ENCODE measurements at places on chromosomes 13 and 19.

DNA sequence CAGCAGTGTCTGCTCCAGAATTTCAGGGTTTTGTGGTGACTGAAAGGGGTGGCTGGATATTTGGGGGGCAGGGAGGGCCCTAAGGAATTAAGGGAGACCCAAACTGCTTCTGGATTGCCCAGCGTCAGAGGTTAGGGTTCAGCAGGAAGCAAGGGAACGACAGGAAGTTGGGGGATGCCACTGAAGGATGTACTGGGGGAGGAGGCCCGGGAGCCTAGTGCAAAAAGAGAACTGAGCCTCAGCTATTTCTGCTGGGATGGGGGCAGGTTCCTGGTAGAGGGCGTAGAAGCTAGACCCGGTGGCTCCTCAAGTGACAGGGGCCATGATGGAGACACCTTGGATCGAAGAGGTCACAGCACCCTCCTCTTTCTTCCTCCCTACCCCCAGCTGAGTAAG is 1.1 kb downstream of the CYP2S1 start:
- no peak for DNase-seq

DNA sequence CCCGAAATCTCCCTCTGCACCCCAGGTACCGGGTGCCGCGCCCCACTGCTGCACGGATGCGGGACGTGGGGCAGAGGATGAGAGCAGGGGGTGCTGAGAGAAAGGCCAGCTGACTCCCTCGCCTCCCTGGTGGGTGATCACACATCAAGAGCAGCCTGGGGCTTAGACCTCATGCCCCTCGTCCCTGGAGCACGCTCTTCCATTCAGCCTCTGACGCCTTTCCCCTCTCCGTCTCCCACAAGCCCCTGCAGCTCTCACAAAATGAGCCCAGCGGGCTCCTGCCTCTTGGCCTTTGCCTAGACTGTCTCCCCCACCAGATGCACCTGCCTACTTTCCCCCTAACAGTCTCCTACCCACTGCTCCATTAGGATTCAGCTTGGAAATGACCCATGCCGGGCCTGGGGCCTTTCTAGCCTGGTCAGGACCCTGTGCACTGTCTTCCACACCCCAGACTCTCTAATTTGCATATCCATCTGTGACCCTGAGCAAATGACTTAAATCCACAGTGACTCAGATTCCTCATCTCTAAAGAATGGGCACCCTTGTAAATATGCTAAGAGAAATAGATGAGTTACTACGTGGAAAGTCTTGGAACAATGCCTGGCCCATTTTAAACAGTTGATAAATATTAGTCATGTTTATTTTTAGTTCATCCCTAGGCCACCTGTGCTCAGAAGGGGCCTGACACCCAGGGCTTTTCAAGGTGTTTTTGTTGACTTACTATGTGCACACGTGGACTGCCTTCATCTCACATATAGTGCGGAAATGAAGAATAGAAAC is 582 bp upstream of the PTPRH start:
- DNase-seq = no peak

DNA sequence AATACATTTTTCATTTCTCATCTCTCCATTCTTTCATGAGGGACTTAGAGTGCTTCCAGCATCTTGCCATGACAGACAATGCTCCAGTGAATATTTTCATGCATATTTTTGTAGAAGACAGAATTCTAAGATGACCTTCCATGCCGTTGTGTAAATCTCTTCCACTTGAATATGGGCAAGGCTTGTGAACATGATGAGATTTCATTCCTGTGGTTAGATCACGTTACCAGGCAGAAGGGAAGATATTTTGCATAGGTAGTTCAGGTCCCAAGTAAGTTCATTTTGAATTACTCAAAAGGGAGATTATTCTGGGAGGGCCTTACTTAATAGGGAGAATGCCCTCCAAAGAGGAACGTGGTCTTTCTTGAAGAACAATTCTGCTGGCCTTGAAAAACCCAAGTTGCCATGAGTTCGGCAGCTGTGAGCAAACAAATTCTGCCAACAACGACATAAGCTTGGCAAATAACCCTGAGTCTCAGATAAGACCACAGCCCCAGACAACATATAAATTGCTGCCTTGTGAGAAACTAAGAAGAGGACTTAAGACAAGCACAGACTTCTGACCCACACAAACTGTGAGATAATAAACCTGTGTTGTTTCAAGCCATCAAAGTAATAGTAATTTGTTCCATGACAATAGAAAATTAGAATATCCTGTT is 400.5 kb upstream of the GPC6 start:
- no peak for DNase-seq

DNA sequence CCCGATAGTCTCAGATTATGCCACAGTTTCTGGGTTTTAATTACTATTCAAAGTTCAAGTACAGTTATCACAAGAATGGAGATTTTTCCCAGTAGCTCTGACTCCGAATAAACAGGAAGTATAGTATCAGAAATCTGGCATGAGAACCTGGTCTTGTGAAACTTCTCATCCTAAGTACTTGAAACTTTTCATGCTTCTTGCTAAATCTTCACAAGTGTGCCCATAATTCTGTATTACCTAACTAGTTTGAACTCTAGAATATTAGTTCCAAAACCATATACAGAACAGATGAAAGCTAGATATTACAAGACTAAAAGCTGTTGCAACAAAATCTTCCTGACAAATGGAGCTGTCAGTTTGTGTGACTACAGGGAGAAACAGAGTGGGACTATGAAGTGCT is 70.5 kb upstream of the CSNK1A1L start:
- DNase-seq = no peak

GRCh38 chr19:8473648-8474476 is 28.6 kb downstream of the PRAM1 start:
- DNase-seq = no peak

DNA sequence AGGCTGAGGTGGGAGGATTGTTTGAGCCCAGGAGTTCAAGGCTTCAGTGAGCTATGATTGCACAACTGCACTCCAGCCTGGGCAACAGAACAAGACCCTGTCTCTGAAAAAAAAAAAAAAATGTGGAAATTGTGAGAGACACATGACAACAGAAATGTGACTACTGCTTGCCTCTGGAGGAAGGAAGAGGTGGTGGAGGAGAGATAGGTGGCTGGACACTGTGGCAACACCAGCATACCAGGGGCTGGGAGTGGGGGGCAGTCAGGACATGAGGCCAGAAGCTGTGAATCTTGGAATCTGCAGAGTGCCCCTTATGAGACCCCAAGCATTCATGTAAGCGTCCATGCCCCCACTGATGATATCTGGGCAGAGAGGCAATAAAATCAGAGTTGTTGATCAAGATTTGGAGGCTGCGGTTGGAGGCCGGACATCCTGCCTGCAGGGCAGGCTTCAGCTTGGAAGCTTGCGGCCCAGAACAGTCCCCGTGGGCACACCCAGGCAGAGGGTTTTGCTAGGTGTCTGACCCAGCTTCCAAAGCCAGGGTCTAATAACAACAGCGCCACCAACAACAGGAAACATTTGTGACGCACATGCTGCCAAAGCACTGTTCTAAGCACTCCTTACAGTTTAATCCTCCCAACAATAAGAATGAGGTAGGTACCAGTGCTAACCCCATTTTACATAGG is 16.9 kb downstream of the FAM187B start:
- DNase-seq = peak; percentile 61

- DNase-seq = no peak
Observed at GRCh38 chr19:9808855-9809824, 9.7 kb downstream of the FBXL12 start.

DNA sequence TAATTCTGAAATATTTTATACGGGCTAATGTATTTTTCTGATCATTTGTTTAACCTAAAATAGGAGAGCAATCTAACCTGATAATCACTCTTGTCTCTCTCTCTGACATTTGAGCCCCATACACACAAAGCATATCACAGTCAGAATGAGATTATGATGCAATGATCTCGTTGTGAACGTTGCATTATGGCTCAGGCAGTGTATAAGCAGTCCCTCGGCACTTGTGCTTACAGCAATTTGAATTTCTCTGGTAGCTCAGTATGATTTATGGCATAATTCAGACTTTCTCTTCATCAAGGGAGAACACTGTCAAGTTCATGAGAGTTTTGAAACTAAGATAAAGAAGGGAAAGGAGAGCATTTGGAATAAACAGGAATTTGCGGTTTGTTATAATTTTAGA is 256.1 kb downstream of the DACH1 start:
- no peak for DNase-seq

- no peak for DNase-seq
Observed at GRCh38 chr13:57003682-57004081, 137.0 kb upstream of the PRR20A start.

DNA sequence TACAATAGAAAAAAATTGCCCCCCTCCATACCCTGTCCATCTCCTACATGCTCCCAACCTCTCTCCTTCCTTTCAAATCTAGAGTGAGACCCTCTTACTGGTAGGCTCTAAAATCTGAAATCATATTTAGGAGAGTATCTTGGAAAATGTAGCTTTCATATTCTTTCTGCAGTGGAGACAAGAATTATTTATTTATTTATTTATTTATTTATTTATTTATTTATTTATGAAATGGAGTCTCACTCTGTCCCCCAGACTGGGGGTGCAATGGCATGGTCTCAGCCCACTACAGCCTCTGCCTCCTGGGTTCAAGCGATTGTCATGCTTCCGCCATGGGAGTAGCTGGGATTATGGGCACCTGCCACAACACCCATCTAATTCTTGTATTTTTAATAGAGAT is 174.1 kb upstream of the MYO16 start:
- no peak for DNase-seq

DNA sequence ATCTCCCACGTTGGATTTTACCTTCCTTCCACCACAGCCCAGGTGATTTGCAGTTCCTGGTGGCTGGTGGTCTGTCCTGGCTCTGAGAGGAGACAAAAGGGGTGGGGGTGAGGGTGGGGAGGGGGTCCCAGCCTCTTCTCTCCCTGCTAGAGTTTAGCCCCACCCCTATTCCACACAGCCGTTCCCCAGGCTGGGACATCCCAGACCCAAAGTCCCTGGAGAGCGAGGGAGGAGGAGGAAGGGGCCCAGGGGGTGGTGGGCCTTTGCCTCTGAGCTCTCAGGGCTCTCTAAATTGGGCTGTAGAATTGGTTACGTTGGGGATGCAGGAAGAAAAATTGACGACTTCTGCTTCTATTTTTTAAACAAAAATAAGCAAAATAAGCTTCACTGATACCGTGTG is 81.9 kb downstream of the SLC6A16 start:
- no peak for DNase-seq

GRCh38 chr13:50645092-50645491 is 198.4 kb downstream of the DLEU7 start:
- no peak for DNase-seq

DNA sequence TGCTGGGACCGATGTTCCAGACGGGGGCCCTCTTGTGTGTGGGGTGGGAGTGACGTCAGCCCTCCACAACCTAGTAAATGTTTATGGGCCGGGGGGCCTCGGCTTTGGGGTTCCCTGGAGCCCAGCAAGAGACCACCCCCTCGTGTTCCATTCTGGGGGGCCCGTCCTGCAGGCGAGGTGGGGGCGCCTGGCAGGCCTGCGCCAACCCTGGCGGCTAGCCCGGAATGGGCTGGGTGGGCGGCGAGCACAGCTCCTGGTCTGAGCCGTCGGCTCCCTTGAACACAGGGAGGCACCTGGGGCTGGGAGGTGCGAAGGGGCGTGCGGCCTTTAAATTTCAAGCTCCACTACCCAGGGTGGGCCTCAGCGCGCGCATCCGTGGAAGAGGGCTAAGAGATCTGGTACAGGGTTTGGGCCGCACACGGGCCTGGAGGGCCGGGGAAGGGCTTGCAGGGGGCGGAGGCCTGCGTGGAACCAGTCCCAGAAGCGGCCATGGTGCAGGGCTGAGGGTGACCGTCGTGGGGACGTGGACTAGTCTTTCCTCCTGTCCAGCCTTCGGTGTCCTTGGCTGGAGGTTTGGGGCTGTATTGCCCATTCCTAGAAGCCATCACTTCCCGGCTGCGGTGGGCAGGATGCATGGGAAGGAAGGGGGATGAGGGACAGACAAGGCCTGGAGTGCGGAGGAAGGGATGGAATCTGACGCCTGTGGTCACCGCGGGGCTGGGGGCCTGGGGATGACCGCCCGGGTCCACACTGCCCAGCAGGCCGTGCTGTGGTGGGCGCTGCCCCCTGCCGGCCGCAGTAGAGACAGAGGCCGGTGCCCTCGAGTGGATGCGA is 11.4 kb downstream of the NDUFA11 start:
- no peak for DNase-seq

DNA sequence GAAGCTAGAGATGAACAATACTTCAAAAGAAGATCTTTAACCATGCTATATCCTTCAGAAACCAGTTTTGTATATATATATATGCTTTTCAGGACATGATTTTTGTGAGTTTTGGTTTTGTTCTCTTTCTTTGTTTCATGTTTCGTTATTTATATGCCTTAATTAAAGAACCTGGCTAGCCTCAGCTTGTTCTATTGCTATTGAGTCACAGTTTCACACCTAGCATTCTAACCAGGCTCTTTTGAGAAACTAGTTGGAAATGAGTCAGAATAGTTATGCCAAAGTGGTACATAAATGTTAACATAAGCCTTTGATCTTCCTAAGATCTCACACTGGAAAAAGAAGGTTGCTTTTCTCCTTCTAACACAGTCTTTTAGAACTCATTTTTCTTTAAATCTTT is 1925.2 kb downstream of the OLFM4 start:
- DNase-seq = no peak

- DNase-seq = no peak
Observed at GRCh38 chr13:34179927-34180326, 362.0 kb downstream of the RFC3 start.

DNA sequence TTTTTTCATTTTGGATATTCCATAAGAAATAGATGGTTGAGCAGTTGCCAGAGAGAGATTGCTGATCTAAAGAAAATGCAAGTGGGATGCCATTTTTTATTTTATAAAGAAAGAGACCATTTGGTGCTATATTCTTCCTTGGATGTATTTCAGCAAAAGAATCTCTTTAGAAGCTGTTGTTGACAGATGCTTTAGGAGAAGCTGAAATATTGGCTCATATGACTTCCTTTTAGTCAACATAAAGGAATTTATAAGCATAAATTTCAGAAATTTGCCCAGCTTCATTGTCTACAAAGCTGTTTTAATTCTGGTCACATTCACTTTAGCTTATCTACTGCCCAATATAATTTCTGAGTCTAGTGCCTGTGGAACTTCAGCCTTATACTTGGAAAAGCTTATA is 36.9 kb downstream of the POLR1D start:
- no peak for DNase-seq

GRCh38 chr13:50208826-50209335 is 193.6 kb downstream of the KCNRG start:
- DNase-seq = no peak

- no peak for DNase-seq
Observed at GRCh38 chr19:57338877-57339276, 12.2 kb upstream of the ZNF304 start.

DNA sequence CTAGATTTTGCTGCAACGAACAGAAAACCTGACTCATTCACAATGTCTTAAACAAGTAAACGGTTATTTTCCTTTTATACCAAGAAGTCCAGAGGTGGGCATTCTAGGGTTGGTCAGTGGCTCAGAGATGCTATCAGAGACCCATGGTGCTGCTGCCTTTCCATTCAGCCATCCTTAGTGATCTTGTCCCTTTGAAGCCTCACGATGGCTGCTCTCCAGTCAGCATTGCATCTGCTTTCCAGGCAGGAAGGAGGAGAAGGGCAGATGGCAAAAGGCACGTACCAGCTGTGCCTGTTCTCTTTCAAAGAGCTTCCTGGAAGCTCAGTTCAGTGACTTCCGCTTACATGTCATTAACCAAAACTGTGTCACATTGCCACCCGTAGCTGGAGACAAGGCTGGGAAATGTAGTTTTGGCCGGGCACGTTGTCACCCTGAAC is 30.1 kb downstream of the WDFY2 start:
- DNase-seq = peak; percentile 20
